ENCODE measurements at places on chromosomes 2 and 18. TPM values are rescaled to one million over a fixed set of nuclear protein-coding genes. Genes with fewer than 3 reads are reported as not detected.

DNA sequence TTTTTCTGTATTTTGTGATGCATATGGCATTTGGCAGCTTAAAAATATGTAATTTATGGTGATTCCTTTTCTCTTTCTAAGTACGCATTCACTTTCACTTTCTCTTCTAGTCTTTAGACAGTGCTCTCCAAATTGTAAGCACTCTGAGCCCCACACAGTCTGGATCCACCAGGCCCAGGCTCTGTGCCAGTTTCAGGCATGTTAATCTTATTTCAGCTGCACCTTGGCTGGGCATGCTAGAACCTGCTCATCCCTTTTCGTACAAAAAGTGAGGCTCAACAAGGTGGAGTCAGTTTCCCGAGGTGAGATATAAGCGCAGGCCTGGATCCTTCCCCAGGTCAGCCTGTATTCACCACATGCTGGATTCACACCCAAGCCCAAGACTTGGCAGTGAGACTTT lies 203.9 kb downstream of the MTX2 start:
- DNase-seq: no peak
- H3K4me3 ChIP-seq: 0 out of 2 replicates have a peak overlapping the region, but pooled peaks have one; percentile 7
- H3K27ac ChIP-seq: 0 out of 2 replicates have a peak overlapping the region, but pooled peaks have one; percentile 34
- no peaks in the 10 kb centered on the region for H3K36me3 ChIP-seq
- no peaks in the 10 kb centered on the region for H3K4me1 ChIP-seq

Gene LIMS2
- 8.9 TPM for total RNA-seq

- no peak overlapping the region for H3K4me3 ChIP-seq
- no peak overlapping the region for H3K27ac ChIP-seq
- H3K27me3 ChIP-seq: no peaks in the 10 kb centered on the region
- H3K36me3 ChIP-seq: no peaks in the 10 kb centered on the region
Measured at GRCh38 chr2:24623535-24623934, 132.5 kb downstream of the NCOA1 start.

DNA sequence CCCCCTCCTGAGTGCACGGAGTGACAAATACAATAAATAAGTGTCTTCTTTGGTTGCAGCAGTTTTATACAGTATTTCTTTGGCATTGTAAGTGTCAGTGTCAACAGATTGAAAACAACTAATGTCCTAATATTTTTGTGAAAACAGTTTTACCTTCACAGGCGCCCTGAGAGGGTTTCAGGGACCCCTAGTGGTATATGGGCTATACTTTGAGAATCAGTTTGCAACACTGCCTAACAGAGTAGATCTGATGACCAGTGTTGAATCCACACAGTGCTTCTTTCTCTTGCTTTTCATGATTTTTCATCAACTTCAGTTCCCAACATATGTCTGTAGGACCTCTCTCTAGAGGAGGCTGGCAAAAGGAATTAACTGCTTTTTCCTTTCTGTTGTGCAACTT lies 162.2 kb downstream of the PRPF40A start:
- no peaks in the 10 kb centered on the region for H3K4me1 ChIP-seq
- DNase-seq: no peak
- H3K27me3 ChIP-seq: no peaks in the 10 kb centered on the region
- H3K36me3 ChIP-seq: no peaks in the 10 kb centered on the region
- no peak overlapping the region for H3K27ac ChIP-seq
- H3K4me3 ChIP-seq: no peak overlapping the region

Gene PTRHD1
- total RNA-seq: 55.1 TPM
